Stimulated activated CD8-positive, alpha-beta memory T cell treated with anti-CD3 and anti-CD28 coated beads, Interleukin-4, amount 100 ng/mL, for 1 hour (primary cell): ENCODE measurements at places on chromosomes 13 and 19.

GRCh38 chr13:29958476-29958875, 108.1 kb upstream of the UBL3 start:
- no peak for DNase-seq

- no peak for DNase-seq
Observed at GRCh38 chr13:49840675-49841074, 48.2 kb upstream of the KPNA3 start.

- no peak for DNase-seq
Observed at GRCh38 chr13:74835579-74835978, 646.4 kb downstream of the TBC1D4 start.

DNA sequence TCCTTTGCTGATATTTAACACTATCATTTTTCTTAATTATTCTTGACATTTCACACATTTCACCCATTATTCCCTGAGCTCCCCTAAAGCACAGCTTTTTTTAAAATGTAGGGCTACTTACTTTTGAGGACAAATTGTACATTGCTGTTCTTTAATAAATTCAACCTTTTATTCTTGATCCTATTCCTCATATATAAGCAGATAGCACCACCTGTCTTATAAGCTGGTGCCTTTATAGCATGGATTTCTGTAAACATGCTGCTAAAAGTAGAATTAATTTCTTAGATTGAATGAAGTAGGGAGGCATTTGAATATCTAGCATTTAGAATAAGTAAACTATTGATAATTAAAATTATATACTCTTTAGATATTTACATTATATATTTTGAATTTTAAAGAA, 603.4 kb upstream of the PCDH9 start:
- no peak for DNase-seq

DNA sequence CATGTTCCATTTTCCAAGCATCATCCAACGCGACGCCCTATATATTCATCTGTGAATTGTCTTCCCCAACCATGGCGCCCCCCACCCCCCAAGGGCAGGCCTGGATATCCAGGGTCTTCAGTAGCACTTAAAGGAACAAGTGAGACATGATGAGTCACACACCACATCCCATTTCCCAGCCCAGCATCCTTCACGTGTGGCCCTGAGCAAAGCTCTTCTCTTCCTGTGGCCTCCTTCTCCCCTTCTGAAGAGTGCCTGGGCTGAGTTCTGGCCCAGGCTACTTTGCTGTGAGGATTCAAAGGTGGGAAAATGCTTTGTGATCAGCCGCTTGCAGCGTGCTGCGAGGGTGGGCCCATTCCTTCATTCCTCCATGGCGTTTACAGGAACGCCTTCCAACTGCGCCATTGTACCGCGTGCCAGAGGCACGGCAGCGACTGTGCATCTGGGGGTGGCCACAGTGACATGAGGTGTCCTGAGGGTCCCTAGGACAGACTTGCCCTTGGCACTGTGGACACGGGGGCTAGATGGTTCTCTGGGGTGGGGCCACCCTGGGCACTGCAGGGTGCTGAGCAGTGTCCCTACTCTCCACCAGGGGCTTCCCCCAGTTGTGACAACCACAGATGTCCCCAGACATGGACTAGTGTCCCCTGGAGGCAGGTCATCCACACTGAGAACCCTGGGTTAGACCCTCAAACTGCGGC, 11.7 kb downstream of the PLIN4 start:
- no peak for DNase-seq

GRCh38 chr19:46728208-46728607, 11.3 kb upstream of the PRKD2 start:
- DNase-seq, result no peak

GRCh38 chr19:40713939-40714338, 2.7 kb downstream of the COQ8B start:
- DNase-seq, result no peak

DNA sequence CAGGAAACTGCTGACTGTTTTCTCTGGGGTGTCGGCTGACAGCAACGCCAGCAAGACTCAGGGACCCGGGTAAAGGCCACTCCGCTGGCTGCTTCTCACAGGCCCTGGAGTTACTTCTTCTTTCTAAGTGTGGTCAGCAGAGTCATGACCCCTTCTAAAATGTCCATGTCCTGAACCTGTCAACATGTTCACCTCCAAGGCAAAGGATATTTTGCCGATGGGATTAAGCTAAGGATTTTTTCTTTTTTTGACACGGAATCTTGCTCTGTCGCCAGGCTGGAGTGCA, 7.9 kb downstream of the PEX11G start:
- DNase-seq, result no peak

DNA sequence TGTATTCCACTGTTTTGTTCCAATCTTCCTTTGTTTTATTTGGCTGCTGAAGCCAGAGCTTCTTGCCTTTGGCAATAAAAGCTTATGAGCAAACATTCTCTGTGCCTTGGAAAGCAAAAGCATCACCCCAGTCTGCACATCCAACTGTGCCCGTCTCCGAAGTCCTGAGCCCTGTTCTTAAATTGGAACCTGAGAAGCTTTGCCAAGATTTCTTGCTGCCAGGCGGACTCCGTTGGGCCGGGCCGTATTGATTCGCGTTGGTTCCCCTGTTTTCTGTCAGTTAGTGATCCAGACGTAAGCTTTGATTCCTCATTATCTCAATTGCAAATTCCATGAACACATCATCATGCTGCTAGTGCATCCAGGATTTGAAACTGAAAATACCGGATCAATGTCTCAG, 793.0 kb downstream of the OLFM4 start:
- DNase-seq, result no peak

DNA sequence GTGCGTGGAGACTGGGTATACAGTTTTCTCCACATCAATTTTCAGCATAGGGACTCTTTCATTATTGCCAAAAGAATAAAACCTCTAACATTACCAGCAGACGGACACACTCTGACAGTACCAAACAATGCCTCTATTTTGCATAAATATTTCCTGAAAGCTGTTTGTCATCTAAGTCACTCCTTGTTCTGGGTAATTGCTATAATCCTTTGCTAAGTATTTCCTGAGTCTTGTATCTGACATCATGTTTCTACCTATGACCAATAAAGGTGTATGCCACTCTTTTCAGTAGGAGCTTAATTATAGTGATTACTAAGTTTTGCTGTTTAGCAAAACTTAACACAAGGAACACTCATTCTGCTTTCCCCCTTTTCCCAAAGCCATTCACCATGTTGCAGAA, 886.5 kb downstream of the SLITRK6 start:
- DNase-seq, result no peak

DNA sequence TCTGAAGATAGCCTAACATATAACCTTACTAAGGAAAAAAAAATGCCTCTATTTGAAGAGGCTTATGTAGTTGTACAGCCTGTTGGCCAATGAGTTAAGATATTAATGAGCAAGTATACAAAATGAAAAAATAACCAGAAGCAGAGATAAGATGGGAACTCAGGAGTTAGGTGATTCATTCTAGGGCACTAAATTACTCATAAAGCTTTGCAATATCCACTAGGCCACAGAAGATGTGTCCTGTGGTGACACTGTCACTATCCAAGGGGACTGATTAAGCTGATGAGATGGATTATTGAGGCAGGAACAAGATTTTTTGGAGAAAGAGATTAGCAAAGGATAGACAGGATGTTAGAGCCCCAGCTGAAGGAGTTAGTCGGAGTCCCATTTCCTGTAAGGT, 99.6 kb downstream of the LIG4 start:
- DNase-seq, result no peak

DNA sequence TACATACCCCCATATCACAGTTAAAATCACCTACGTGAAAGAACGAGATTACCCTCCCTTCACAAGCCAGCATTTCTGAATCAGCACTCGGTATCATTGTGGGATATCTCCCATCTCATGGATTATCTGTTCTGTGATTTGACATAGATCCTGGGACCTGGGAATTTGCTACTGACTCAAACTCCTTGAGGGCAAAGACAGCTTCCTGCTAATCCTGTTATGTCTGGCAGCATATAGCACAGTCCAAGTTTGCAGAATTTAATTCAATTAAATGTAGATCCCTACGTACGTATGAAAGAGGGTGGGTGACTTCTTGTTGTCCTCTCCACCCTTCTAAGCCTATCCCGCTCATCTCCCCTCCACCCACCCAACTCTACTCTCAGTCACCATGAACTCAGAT, 476.5 kb downstream of the KLF5 start:
- no peak for DNase-seq

DNA sequence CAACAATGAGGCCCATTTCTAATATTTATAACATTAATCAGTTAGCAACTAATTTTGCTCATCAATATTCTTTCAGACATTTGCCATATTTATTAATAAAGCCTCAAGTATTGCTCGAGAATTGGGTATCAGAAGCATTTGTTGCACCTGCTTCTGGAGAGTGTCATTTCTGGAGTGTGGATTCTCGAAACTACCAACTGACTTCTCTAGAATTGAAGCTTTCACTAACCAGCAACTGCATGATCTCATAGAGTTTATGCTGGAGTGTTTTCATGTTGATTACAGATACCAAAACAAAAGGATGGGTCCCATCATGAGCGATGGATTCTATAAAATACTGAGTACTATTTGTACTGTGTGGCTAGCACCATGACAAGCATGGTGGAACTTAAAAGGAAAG, 121.0 kb upstream of the SLC7A1 start:
- no peak for DNase-seq

DNA sequence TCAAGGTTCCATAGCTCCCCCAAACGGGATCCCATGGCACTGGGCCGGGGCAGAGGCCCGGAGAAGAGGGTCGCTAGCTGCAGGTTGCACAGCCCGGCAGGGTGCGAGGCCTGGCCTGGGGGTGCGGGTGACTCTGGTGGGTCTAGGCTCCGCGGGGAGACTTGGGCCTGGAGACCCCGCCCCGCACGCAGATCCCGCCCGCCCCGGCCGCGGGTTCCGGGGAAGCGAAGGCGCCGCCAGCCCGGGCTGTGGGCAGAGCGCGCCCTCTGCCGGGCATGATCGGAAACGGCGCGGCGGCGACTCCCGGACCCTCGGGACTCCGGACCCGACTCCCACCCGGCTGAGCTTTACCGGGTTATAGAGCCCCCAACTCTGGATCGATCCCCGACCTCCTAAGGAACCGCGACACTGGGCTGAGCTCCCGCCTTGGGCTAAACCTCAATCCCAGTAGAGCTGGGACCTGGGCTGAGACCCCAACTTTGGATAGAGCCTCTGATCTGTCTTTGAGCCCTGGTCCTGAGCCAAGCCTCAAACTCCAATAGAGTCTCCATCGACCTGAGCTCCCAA, 3.1 kb upstream of the TNFAIP8L1 start:
- DNase-seq, result peak; percentile 46

GRCh38 chr13:89746554-89746953, 1600.9 kb upstream of the MIR17HG start:
- no peak for DNase-seq

DNA sequence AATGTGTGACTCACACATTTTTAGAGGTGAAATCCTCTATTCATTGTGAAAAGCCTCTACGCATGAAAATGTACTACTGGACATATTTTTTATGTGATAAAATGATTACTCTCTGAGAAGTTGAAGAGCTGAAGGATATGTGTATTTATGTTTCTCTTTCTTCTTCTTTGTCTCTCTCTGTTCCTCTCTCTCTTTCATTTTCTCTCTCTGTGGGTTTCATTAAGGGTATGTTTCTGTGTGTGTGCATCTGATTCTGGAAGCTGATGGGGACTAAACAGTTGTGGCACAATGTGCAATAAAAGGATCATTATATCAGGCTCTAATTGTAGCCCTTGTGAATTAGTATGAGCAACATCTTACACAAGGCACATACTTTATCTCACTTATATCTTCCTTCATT, 867.7 kb downstream of the PCDH9 start:
- DNase-seq, result no peak

GRCh38 chr19:7115721-7116120, 46.2 kb downstream of the ZNF557 start:
- DNase-seq, result no peak

- no peak for DNase-seq
Observed at GRCh38 chr13:65155861-65156260, 2074.3 kb downstream of the PCDH9 start.

- no peak for DNase-seq
Observed at GRCh38 chr13:25429466-25429865, 57.7 kb downstream of the ATP8A2 start.

DNA sequence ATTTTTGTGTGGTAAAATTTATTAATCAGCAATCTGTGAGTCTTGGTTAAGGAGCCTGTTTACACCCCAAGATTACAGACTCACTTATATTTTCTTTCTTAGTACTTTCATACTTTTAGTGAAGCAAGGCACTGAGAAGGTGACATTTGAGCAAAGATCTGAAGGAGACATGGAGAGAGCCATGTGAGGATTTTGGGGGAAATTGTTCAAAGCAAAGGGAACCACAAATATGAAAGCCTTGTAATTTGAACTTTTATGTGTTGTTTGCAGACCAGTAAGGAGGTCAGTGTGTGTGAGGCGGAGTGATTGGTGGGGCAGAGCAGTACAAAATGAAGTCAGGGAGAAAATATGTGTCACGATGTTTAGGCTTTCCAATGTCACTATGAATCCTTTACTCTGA, 140.7 kb upstream of the KLF12 start:
- no peak for DNase-seq

DNA sequence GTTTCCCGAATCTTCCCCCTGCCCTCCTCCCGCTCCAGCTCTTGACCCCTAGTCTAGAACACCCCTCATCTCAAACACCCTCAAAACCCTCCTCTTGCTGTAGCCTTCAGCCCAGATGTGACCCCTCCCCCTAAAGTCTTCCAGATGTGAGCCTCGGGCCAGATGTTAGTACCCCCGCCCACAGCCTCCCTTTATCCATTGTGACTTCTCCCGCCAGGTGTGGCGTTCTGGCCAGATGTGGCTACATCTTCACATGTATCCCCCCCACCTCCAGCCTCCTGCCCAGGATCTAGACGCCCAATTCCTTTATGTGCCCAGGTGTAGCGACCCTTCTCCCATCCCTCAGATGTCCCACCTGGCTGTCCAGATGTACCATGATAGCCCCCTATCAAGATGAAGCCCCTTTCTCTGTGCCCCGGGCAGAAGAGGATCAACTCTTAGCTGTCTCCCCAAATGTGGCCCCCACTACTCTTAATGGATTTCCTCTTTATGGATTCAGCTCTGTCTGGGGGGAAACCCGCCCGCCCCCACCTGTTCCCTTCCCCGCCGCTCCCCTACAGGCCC, 517 bp upstream of the LTBP4 start:
- no peak for DNase-seq

- DNase-seq, result no peak
Observed at GRCh38 chr19:5396096-5396939, 55.7 kb upstream of the PTPRS start.

- no peak for DNase-seq
Observed at GRCh38 chr19:48206397-48207093, 36.1 kb downstream of the ZSWIM9 start.

GRCh38 chr19:49771674-49772139, 4.9 kb downstream of the AP2A1 start:
- no peak for DNase-seq

DNA sequence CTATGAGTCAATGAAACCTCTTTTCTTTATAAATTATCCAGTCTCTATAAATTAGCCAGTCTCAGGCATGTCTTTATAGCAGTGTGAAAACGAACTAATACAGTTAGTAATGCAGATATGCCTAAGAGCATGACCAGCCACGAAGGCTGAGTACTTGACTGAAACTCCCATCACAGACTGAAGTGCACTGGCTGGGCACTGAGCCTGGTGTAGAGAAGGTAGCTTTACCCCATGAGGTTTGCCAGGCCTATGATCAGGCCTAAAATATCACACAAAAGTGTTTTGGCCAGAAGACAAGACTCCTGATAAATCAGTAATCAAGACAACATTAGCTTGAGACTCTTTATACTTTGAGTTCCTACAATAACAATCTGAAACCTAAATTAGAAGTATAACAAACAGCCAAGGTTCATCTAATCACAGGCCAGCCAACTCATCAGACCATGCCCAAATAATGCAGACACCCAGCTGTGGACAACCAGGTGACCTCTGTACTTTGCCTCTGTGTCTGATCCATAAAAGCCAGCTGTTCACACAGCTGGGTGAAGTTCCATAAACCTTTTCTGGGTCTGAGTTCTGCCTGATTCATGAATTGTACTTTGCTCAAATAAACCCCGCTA, 771.8 kb upstream of the SLITRK1 start:
- DNase-seq, result no peak
